NT2/D1 (cell line): ENCODE measurements at places on chromosomes 1 and 21.
A peak's percentile ranks its signal among the peaks of the same experiment; 100 is the strongest.

GRCh38 chr1:227390525-227390924 lies 72.2 kb upstream of the CDC42BPA start:
- no peak for DNase-seq

DNA sequence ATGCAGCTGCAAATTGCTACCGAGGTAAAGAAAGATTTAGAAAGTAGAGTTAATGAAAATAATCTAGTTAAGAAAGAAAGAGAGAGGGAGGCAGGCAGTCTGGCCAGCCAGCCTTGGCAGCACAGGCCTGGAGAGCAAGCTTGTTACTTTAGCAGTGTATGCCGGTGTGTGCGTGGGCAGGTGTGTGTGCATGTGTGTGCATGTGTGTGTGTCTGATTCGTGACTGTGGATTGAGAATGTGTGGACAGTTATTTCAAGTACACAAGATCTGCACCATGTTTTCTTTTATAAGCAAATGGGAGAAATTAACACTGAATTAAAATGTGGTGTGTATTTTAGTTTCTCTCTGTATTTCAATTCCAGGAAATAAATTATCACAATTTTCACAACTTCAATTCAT lies 211.6 kb downstream of the DSCAM start:
- DNase-seq: no peak

GRCh38 chr1:21034725-21035628 lies 141.7 kb downstream of the EIF4G3 start:
- no peak for DNase-seq

DNA sequence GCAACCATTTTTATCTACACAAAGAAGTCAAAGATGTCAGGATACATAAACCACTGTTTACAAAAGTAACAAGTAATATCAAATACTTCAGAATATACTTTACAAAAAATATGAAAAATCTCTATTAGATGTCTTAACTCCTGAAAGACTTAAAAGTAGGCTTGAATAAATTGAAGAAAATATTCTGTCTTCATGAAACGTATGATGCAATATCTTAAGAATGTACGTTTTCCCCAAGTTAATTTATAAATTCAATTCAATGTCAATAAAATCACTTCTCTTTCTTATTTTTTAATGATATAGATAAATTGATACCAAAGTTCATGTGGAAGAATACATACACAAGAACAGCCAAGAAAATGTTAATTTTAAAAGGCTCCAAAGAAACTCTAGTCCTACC lies 6.0 kb downstream of the KRTAP19-7 start:
- no peak for DNase-seq

GRCh38 chr1:27430903-27431600 lies 38.6 kb downstream of the GPR3 start:
- no peak for DNase-seq

- no peak for DNase-seq
Measured at GRCh38 chr21:33206771-33207281, 22.9 kb upstream of the IFNAR2 start.

GRCh38 chr1:202058001-202058908 lies 47.9 kb downstream of the ELF3 start:
- no peak for DNase-seq

- DNase-seq: no peak
Measured at GRCh38 chr1:235917267-235917811, 50.6 kb upstream of the LYST start.

GRCh38 chr21:36030581-36031189 lies 29.6 kb downstream of the SETD4 start:
- no peak for DNase-seq

GRCh38 chr1:156684227-156684782 lies 7.1 kb upstream of the NES start:
- DNase-seq: no peak

GRCh38 chr1:39105841-39106765 lies 80.0 kb downstream of the NDUFS5 start:
- DNase-seq: peak; percentile 51

DNA sequence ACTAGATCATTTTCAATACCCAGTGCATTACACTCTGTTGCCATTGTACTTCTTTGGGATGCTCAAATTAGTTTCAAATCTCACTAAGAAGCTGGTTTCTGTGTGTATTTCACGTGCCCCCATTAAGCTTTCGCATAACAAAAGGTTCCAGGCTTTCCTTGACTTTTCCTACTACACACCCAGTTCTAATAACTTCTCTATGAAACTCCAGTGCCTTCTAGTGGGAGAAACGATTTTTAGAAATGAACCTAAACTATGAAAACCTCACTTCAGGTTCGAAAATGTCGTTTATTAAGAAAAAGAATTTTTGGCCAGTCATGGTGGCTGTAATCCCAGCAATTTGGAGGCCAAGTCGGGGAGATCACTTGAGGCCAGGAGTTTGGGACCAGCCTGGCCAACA lies 2.8 kb downstream of the CFHR4 start:
- DNase-seq: no peak

DNA sequence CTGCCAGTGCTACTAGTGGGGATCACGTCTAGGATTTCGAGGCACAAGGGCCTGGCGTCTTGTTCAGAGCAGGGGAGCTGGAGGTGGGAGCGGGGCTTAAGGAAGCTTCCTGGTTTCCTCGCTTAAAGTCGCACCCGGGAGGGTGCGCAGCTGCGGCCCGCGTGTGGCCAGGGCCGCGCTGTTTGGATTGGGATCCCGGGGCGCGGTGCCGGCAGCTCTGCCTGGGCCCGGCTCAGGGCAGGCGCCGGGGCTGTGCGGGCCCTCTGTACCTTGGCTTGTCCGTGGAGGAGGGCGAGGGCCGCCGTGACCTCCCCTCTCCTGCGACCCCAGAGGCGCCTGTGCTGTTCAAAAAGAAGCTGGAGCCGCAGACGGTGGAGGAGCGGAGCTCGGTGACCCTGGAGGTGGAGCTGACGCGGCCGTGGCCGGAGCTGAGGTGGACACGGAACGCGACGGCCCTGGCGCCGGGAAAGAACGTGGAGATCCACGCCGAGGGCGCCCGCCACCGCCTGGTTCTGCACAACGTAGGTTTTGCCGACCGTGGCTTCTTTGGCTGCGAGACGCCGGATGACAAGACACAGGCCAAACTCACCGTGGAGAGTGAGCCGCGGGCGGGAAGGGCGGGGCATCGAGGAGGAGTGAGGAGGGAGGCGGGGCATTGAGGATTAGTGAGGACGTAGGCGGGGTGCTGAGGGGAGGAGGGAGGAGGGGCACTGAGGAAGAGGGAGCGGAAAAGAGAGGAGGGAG lies 67.8 kb downstream of the OBSCN start:
- DNase-seq: peak; percentile 91

GRCh38 chr1:198833706-198834503 lies 195.1 kb downstream of the PTPRC start:
- no peak for DNase-seq

DNA sequence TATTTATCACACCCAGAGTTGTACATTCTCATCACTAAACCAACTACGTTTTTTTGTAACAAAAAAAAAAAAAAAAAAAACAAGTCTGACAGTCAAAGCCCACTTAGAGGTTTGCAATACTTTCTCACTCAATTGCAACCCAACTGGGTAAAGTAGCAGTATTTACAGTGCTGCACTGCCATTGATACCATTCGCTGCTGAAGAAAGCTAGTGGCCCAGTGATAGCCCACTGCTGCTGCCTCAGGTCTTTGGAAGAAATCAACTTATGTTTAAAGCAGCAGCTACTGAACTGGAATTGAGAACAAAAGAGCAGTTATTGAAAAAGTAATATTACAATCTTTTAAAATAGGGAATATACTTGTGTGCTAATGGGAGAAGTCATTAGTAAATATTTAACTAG lies 2.7 kb downstream of the HNRNPU start:
- DNase-seq: no peak

- no peak for DNase-seq
Measured at GRCh38 chr1:32786856-32787255, 30.3 kb downstream of the YARS1 start.

- DNase-seq: no peak
Measured at GRCh38 chr1:25550155-25550506, 6.7 kb downstream of the LDLRAP1 start.

DNA sequence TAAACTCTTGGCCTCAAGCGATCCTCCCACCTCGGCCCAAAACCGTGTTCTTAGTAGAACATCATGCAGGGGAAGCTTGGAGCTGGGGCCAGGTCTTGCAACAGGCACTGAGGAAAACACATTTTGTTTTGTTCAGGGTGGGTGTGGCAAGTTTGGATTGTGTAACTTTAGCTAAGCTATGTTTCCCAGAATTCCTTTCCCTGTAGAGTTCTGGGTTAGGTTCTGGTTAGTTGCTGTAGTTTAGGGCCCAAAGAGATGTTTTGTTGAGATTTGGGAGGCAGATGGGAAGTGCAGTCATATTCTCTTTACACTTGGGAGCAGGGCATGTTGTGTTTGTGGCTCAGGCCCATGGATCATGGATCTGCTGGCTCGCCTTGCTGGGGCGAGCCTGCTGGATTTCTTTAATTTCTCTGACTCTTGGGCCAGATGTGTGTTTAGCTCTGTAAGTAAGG lies 24.0 kb downstream of the PLA2G5 start:
- DNase-seq: no peak

DNA sequence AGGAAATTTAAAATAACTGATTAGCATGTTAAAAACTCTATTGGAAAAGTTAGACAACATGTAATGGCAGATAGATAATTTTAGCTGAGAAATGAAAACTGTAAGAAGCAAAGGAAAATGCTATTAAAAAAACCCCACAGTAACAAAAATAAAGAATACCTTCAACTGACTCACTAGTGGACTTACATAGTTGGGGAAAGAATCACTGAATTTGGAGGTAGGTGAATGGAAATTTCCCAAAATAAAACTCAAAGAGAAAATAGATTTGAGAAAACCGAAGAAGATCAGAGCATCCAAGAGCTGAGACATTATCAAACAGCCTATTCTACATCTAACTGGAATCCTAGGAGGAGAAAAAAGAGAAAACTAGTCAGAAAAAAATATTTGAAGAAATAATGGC lies 34.7 kb downstream of the PDE4B start:
- DNase-seq: no peak

- no peak for DNase-seq
Measured at GRCh38 chr1:159889821-159890252, 10.1 kb downstream of the CFAP45 start.

DNA sequence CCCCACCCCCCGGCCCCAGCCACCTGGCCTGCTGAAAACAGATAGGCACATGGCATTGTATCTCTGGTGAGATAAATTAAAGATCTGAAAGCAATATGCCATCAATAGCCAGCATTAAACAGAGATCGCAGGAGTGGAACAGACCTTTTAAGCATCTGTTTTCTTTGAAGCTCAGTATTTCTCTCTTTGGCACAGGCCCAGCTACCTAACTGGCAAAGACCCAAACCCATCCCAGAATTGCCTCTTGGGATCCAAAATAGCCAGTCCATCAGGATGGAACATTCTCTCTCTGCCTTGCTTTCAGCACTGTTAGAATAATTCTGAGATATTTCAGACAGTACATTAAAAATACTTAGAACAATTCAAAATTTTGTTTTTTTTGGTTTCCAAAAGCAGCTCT lies 46.0 kb downstream of the KCNJ6 start:
- no peak for DNase-seq

DNA sequence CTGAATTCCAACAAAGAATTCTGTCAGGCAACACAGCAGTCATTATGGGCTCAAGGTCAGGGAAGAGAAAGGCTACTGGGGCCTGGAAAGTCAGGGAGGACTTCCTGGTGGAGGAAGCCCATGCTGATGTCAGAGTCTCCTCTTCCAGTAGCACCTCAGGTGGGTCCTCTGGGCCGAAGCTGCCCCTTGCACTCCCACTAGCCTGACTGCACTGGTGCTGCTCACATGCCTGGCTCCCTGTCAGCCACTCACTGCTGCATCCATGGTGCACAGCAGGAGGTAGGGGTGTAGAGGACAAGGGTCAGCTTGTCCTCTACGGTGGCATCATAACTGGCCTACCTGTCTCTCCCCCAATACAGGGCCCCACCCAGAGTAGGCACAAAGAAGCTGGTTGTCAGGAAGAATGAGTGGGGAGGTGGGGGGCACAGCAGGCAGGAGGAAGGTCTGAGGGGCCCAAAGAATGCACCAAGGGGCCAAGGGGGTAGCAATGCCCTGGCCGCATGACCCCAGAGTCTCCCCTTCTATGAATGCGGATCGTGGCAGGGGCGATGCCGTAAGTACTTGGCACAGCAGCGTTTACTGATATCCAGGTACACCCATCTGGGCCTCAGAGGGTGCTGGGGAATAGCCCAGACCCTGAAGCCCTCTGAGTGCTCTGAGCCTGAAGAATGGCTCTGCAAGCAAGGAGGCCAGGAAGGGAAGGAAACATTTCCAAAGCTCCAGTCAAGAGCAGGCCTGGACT lies 80.3 kb downstream of the GLIS1 start:
- no peak for DNase-seq

- DNase-seq: no peak
Measured at GRCh38 chr1:113205980-113206766, 133.2 kb downstream of the LRIG2 start.

- DNase-seq: no peak
Measured at GRCh38 chr1:33008051-33008914, 28.4 kb downstream of the AK2 start.

GRCh38 chr1:200437556-200438203 lies 27.8 kb upstream of the ZNF281 start:
- no peak for DNase-seq

- DNase-seq: no peak
Measured at GRCh38 chr1:32349211-32349708, 13.0 kb downstream of the FAM229A start.

GRCh38 chr1:29390491-29391361 lies 154.4 kb downstream of the PTPRU start:
- no peak for DNase-seq

GRCh38 chr1:3453891-3454810 lies at the start of gene ARHGEF16:
Gene ARHGEF16, plus strand, starts transcription at chr1:3454665. Its CDS starts 8,420 bp downstream, at chr1:3463085.
- DNase-seq: peak; percentile 39

GRCh38 chr1:172533513-172534151 lies 682 bp downstream of the SUCO start:
- DNase-seq: peak; percentile 32

GRCh38 chr1:22830041-22830566 lies 119.5 kb downstream of the EPHB2 start:
- no peak for DNase-seq

DNA sequence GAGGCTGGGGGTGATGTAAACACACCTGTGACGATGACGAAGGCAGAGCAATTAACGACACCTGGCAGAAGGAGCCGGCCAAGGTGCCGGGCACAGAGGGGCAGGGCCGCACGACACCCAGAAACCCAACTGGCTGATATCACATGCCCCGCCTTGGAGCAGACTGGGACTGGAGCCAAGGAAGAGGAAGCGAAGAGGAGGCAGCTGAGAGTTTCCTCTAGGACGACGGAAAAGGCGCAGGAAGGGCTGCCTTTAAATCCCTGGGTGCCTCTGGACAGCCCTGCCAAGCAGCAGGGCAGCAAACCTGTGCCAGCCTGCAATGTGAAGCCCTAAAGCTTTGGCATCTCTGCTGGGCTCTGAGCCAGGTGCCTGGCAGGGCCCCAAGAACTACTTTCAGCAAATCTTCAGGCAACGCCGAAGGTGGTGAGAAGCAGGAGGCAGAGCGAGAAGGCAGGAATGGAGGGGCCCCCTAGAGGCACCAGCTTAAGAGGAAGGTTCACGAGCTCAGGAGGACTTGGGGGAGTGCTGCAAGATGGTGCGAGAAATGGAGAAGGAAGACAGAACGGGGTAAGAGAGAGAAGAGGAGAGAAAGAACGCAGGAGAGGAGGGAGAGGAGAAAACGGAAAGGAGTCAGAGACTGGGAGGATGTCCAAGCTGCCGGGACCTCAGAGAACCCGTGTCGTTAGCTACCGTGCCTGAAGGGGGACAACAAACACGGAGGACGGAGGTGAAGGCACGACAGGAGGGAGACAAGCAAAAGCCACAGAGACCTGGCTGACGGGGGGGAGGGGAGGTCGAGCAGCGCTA lies 25.3 kb upstream of the PEF1 start:
- DNase-seq: no peak

GRCh38 chr1:46524843-46525242 lies 26.6 kb downstream of the KNCN start:
- no peak for DNase-seq
